ENCODE measurements at places on chromosomes 2 and 18. TPM values are rescaled to one million over a fixed set of nuclear protein-coding genes. Genes with fewer than 3 reads are reported as not detected.

PLA2R1 gene
- total RNA-seq: 28.8 TPM

DNA sequence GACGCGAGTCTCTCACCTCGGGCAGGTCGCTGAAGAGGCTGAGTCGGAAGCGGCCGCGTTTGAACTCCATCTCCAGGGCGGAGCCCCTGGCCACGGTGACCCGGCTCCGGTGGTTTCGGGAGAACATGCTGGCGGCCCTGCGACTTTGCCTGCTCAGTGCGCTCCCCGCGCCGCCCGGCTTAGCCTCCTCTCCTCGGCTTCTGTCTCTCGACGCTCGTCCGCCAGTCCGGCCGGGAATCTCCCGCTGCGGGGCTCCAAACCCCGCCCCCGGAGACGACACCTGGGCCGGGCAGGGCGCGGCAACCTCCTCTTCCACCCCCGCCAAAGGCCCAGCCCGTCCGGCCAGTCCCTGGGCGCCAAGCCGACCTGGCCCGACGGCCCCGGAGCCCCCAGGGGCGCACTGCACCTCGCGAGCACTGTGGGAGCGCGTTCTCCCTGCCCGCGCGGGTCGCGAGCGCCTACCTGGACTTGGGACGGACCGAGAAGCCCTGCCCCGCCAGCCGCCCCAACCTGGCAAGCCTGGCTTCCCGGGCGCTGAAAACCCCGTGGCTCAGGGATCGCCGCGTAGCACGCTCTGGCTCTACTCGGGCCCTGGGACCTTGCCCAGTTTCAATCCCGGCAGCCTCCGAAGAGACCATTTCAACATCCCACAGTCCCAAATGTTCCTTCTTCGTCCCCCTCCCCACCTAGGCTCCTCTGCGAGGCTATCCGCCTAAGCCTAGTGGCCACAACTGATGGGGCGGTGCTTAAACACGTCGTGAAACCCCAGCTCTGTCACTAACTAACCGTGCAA lies at the start of gene RTKN:
Gene RTKN (minus strand): TSS at position 248 of the 793 bp plus-strand sequence. CDS start 121 bp downstream, at position 127.
- DNase-seq: peak; percentile 81

LOXL3 gene
- 18.9 TPM for total RNA-seq

DNA sequence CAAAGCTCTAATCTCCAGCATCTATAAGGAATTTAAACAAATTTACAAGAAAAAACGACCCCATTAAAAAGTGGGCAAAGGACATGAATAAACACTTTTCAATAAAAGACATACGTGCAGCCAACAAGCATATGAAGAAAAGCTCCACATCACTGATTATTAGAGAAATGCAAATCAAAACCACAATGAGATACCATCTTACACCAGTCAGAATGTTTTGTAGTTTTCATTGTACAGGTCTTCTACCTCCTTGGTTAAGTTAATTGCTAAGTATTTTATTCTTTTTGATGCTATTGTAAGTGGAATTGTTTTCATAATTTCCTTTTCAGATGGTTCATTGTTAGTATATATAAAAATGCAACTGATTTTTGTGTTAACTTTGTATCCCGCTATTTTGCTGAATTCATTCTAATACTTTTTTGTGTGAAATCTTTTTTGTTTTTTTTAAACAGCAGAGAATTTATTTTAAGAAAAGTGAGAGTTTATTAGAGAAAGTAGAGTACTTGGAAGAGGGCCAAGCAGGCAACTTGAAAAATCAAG lies 40.7 kb downstream of the SLC39A10 start:
- no peak for DNase-seq

SPP2 gene
- not detected for total RNA-seq

- DNase-seq: no peak
Observed at GRCh38 chr2:206863716-206864115, 75.6 kb upstream of the CPO start.

GRCh38 chr2:136769871-136770270 lies 4.5 kb downstream of the THSD7B start:
- DNase-seq: no peak

GRCh38 chr18:14974576-14974975 lies 226.6 kb downstream of the ANKRD30B start:
- no peak for DNase-seq

FMNL2 gene
- total RNA-seq: 53.2 TPM

GRCh38 chr2:190964170-190964795 lies 49.7 kb downstream of the STAT1 start:
- no peak for DNase-seq

SNRPD1 gene
- total RNA-seq: 21.0 TPM

- DNase-seq: peak; percentile 71
Observed at GRCh38 chr2:240782221-240782885, 37.7 kb downstream of the KIF1A start.

B4GALT6 gene
- 8.4 TPM for total RNA-seq

SNTG2 gene
- total RNA-seq: 4.5 TPM

DNA sequence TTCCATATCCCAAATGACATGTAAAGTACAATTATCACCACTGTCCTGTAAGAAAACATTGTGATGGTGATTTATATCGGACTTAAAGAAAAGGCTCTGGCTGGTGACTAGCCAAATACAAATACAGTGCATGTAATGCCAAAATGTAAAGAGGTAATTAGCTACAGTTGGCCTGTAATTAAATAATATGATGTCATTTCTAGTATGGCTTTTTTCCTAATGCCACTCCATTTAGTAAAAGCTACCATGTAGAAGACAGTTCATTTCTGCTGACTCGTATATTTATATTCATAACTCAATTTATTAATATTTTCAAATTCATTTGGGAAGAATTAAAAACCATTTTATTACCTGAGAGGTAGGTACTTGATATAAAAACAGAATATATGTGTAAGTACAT lies 815.7 kb downstream of the ERBB4 start:
- no peak for DNase-seq

DNA sequence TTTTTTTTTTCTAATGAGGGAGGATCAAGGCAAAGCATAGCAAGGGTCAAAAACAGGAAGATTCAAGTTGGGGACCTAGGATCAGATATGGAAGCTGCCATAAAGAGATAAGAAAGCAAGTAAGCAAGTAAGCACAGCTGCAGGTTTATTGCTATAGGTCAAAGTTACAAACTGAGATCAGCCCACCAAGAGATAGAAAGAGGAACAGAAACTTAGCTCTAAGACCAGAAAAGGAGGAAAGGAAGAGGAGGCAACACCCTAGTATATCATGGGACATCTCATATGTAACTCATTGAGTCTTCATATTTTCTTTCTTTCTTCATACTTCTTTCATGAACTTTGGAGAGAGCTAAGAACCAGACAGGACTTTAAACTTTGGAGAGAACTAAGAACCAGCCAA lies 295.9 kb upstream of the CRIM1 start:
- DNase-seq: no peak

GRCh38 chr18:8874872-8875271 lies 169.5 kb downstream of the MTCL1 start:
- no peak for DNase-seq

CXCR2 gene
- total RNA-seq: 4.9 TPM

IL36G gene
- not detected for total RNA-seq

- no peak for DNase-seq
Observed at GRCh38 chr2:234821946-234822475, 129.8 kb upstream of the SH3BP4 start.

DNA sequence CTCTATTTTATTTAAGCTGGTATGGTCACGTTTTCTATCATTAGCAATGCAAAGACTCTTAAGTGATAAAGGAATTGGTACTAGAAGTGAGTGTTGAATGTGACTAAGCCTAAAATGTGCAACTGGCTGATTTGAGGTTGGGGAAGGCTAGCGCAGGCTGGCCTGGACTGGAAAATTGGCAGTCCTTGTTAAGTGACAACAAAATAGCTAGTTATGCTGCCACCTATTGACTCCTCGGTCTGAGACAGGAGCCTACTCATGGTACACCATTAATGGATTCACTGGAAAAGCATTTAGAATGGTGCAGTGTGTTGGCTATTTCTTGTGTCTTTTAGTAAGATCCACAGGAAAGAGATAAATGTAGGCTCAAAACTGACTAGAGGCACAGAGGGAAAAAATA lies 5.7 kb upstream of the WIPF1 start:
- DNase-seq: no peak

IL1RN gene
- total RNA-seq: 6.0 TPM

- DNase-seq: peak; percentile 84
Observed at GRCh38 chr2:135875491-135876065, 665 bp downstream of the MCM6 start.

PAIP2B gene
- 4.9 TPM for total RNA-seq

- DNase-seq: no peak
Observed at GRCh38 chr2:190762566-190762965, 113.7 kb downstream of the NAB1 start.

DNA sequence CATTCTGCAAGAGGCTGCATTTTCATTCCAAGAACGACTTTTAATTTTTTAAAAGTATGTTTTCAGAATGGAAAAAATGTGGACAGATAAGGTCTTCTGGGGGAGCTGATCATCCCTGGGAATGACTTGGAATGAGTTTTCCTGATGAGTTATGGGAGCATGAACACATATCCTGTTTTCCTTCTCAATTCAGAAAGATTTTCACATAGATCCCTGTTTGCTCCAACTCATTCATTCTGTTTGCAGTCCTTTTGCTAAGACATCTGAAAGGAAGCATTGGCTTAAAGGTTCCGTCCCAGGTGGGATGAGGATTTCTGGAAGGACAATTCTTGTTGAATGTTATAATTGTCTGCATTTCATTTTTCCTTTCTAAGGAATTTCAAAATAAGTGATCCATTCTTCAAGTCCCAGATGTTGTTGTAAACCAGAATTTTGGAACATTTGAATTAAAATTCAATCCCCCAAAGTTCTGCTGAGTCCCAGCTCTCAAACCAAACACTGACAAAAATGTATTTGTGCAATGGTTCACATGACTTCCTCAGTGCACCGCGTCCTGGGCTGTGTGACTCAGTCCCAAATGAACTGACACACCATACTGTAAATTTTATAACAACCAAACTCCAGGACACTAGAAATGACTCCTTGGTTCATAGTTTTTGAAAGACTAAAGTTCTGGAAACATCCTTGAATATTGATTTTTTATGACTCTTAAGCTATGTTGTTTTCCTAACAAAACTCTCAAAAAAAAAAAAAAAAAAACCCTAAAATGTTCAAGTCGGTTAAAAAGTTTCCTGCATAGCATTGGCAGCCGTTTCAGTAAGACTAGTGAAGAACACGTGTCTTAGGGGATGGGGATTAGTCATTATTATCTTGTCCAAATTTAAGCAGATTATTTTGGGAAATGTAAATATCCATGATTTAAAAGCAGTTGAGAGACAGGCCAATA lies 281.8 kb upstream of the TCF4 start:
- DNase-seq: peak; percentile 50

GRCh38 chr18:29629493-29630036 lies 1413.0 kb downstream of the DSC3 start:
- no peak for DNase-seq

GRCh38 chr2:167209784-167210183 lies 321.5 kb downstream of the XIRP2 start:
- no peak for DNase-seq

DNA sequence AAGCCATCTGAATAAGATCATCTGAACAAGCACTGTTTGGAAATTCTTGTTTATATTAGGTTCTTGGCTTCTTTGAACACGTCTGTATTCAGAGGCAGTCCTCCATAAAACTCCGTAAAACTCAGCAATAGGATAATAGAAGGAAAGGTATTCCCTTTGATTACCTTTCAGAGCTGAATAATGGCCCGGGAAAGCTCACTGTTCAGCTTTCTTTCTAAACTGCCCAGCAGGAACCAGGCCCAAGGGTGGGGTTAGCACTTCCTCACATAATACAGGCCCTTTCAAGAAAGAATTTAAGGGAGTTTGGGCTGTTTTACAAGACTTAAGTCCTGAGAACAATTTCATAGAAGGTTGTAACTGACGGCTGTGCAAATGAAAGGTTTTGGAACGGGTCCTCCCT lies 72.2 kb upstream of the PHLPP1 start:
- no peak for DNase-seq

DNA sequence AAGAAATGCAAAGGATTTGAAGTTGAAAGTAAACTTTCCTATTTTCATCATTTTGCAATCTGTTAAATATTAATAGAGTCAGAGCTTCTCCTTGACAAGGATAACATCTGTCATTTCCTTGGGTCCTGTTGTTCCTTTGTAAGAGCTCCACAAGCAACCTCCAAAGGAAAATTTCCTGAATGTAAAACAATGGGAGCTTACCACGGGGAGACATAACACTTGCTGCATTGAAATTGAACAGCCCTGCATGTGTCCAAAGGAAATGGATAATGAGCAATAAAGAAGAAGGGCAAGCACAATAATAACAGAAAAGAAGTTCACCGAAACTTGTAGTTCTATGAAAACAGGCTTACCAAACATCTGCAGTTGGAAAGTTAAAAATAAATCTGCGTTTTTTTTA lies 42.0 kb upstream of the SCG2 start:
- DNase-seq: no peak

DNA sequence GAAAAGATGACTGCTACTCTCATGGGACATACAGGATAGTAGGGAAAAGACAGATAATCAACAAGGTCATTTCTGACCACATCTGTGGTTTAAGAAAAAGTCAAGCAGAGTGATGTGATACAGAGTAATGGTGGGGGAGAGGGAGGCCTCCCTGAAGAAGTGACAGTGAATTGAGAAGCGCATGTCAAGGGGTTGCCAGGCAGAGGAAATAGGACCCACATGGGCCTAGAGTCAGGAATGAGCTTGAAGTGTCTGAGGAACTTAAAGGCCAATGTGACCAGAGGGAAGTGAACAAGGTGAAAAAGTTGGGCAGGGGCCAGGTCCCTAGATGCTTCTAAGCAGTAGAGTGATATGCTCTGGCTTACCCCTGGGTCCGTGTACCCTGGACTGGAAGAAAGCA lies 113.5 kb upstream of the PPP1CB start:
- DNase-seq: no peak

DNA sequence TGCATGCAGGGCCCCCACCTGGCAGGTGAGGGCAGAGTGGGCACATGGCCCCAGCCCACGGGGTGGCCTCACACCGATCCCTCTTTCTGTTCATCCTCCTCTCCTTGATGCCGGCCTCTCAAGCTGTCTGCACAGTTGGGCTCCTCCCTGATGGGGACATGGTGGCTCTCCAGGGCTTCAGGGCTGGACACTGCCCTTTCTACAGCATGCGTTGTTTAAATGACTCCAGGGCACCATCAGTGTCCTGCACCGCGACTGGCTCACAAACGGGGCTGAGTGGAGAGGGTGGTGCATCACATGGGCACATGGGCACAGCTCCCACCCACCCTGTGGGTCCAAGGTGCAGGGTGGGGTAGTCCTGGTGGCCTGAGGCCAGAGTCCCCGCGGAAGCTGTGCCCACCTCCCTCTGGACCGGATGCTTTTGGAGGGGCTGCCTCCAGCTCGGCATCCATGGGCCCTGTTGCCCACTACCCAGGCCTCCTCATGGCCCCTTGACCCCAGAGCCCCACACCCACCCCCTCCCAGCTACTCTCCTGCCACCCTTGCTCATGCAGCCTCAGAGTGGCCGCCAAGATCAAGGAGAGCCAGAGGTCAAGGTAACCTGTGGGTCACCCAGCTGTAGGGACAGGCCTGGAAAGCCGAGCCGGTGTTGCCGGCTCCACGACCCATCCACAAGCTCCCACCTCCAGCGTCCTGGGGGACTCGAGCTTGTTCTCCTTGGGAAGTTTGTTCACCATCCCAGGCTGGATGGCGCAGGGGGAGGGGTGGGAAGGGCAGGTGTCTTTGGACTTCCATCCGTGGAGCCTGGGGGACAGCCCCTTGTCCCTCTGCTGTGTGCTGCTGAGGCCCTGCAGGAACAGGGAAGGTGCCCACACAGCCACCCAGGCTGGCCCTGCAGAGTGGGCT lies 12.3 kb upstream of the SNED1 start:
- DNase-seq: peak; percentile 69
